Activated naive CD8-positive, alpha-beta T cell treated with anti-CD3 and anti-CD28 coated beads, Interleukin-2, amount 50 U/mL, for 16 hours (primary cell): ENCODE measurements at places on chromosomes 16 and 17.

- DNase-seq: no peak
Observed at GRCh38 chr16:86835982-86836381, 257.6 kb downstream of the FOXL1 start.

- DNase-seq: no peak
Observed at GRCh38 chr16:58306327-58306726, 11.5 kb upstream of the PRSS54 start.

GRCh38 chr16:48824271-48824670 lies 214.3 kb upstream of the N4BP1 start:
- DNase-seq: no peak

DNA sequence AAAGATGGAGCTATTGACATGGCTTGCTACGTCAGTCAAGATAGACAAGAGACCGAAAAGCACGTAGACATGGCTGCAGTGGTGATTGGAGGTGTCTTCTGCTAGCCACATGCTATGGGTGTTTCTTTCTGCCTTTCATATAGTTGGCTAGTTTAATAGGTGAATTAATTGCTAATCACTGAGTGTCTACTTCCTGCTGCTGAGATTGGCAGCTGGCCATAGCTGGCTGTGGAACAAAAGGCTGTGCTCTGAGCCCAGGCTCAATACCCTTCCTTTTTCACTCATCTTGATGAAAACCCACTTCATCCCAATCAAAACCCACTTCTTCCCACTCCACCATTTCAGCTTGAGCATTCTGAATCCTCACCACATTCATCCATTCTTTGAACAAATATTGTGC lies 221.4 kb upstream of the MAF start:
- DNase-seq: no peak

DNA sequence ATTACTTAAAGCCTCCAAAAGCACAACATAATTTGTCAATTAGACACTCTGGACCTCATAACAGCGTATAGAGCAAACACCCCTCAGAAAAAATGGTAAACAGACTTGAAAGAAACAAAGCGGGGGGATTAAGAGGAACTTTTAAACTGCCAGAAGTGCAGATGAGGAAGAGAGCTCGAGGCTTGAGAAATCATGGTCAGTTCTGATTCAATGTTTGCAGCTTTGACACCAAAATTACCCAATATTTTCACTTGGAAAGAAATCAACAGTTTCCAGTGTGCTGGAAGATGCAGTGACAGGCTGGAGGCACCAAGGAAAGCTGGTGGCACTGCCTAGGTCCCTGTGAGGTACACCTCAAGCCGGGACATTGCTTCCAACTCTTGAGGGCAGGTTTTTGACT lies 180.9 kb upstream of the TOX3 start:
- DNase-seq: no peak

GRCh38 chr16:56801762-56802161 lies 63.2 kb upstream of the SLC12A3 start:
- DNase-seq: no peak

GRCh38 chr17:79991140-79991923 lies 44.3 kb downstream of the TBC1D16 start:
- peak; percentile 57 for DNase-seq

- no peak for DNase-seq
Observed at GRCh38 chr17:36529121-36529520, 5.5 kb downstream of the MYO19 start.

- no peak for DNase-seq
Observed at GRCh38 chr17:78314683-78315354, 45.1 kb downstream of the SOCS3 start.

GRCh38 chr16:88508868-88509748 lies 56.0 kb downstream of the ZFPM1 start:
- no peak for DNase-seq

DNA sequence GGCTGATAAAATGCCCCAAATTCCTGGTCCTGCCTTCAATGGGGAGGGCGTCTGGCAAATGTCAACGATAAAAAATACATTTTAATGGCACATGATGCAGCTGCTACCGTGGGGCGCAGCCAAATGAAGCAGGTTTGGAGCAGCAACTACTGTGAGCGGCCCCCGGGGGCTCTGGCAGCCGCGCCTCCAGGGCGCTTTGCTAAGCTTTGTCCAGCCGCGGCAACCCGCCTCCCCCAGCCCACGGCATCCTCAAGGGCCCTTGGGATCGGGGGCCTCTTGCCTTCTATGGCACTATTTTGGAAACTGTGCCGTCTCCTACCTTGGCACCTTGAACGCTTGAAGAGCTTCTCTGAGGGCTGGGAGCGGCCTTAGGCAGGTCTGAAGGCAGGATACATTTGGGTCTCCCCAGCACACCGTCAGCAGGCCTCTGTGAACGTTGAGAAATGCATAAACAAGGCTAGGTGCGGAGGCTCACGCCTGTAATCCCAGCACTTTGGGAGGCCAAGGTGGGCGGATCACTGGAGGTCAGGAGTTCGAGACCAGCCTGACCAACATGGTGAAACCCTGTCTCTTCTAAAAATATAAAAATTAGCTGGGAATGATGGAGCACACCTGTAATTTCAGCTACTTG lies 25.1 kb downstream of the TBX4 start:
- no peak for DNase-seq

GRCh38 chr17:62822080-62822904 lies 14.2 kb upstream of the MARCHF10 start:
- DNase-seq: no peak

GRCh38 chr17:5785867-5786509 lies 201.7 kb upstream of the NLRP1 start:
- DNase-seq: no peak

- no peak for DNase-seq
Observed at GRCh38 chr16:24737916-24738594, 8.6 kb downstream of the TNRC6A start.

- no peak for DNase-seq
Observed at GRCh38 chr17:61770043-61770442, 93.3 kb downstream of the BRIP1 start.

GRCh38 chr16:29662729-29663015 lies 375 bp upstream of the SPN start:
- no peak for DNase-seq

DNA sequence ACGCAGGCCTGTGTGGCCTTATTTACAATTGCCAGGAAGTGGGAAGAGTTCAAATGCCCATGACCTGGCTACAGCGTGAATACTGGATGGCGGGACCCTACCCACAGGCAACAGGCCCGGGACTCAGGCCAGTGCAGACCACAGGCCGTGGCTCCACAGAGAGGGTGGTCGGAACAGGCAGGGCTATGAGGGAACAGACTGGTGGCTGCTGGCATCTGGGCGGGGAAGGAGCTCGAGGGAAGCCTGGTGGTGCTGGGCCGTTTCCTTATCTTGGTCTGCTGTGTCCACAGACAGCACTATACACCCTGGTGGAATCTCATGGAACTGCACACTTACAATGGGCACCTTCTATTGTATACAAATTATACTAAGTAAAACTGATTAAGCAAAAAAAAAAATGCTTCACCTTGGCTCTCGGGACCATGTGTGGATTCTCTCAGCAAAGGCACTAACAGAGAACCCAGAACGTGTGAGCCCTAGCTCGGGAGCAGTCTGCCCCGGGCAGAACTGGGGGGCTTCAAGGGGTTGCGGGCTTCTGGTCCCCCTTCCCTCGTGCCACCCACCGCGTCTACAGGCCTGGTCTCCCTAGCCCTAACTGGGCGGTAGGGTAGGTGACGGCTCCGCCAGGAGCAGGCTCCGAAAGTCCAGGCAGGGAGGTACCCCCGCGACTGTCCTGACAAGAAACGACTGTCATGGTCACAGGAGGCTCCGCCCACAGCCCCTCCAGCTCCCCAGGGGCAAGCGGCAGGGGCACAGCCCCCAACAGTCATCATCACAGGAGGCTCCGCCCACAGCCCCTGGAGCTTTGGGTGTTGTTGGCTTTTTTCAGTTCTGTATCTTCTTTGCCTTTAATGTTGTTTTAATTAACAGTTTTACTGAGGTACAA lies 21.8 kb downstream of the CEP131 start:
- no peak for DNase-seq

DNA sequence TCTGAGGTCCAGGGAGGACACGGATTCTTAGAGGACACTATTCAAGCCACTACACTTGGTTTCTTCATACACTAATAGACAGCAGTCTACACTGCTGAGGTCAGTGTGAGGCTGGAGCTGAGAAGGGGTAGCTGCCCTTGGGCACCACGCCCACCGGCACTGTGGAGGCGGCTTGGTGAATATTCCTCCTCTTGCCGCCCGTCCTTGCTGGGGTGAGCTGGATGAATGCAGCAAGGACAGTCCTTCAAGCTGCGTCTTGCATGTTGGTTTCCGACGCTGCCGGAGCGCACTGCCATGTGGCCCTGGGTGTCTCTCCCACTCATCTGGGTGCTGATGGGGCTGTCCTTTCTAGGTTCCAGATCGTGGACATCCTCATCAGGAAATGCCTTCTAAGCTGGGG lies 2.6 kb downstream of the ZNF205 start:
- no peak for DNase-seq

GRCh38 chr16:27273670-27274423 lies 5.3 kb upstream of the NSMCE1 start:
- DNase-seq: no peak

GRCh38 chr16:53910990-53911389 lies 207.0 kb downstream of the FTO start:
- DNase-seq: no peak

- DNase-seq: no peak
Observed at GRCh38 chr16:57726433-57726947, 9.1 kb upstream of the KATNB1 start.

GRCh38 chr17:76726776-76727718 lies at the start of gene METTL23:
TSS of gene METTL23 (plus strand) at chr17:76726839. CDS start at chr17:76729711, 2,872 bp downstream.
- peak; percentile 49 for DNase-seq

DNA sequence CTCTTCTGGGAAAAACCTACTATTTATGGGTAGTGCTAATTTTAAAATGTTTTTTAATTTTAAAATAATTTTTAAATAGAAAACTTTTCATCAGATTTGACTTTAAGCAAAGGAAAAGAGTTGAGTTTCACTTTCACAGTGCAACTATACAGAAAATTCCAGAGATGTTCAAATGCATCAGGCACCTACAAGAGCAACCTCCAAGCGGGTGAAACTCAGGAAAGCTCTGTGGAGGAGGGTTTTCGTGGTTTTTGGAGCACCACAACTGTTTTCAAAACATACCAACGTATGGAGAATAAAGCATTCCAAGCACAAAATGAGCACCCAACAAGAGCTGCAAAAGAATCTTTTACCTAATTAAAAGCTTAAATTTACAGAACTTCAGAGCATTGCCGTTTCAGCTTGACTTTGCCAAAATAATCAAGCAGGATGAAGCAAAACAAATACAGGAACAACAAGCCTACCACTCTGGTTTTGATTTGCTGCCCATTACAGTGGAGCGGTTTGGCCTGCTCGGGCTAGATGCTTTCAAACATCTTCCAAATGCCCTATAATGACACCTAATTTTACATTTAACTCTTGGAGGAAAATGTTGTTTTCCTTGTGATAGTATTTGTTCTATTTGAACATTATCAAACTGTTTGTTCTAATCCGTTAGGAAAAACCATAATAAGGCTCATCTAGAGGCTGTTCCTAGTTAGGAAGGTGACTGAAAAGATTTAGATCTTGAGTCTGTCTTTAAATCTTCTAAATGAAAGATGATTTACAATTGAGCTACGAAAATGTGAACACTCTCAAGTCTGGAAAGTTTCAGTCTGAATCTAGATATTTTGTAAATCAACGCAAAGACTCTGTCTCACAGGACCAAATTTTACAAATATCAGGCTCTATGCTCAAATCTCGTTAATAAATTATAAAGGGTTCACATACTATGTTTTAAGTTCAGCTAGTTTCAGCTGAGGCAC lies 34.5 kb downstream of the NACA2 start:
- no peak for DNase-seq

- no peak for DNase-seq
Observed at GRCh38 chr16:35146723-35147458, 1687.5 kb downstream of the TP53TG3F start.

DNA sequence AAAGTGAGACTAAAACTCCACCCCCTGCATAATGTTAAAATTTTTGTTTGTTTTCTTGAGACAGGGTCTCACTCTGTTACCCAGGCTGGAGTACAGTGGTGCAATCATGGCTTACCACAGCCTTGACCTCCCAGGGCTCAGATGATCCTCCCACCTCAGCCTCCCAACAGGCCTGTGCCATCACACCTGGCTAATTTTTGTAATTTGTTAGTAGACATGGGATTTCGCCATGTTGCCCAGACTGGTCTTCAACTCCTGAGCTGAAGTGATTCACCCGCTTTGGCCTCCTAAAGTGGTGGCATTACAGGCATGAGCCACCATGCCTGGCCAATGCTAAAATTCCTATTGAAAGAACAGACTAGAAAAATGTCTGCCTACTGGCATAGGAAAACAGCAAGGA lies 103.8 kb downstream of the TRIM37 start:
- DNase-seq: no peak

GRCh38 chr17:79627766-79628690 lies 17.2 kb upstream of the RBFOX3 start:
- no peak for DNase-seq

DNA sequence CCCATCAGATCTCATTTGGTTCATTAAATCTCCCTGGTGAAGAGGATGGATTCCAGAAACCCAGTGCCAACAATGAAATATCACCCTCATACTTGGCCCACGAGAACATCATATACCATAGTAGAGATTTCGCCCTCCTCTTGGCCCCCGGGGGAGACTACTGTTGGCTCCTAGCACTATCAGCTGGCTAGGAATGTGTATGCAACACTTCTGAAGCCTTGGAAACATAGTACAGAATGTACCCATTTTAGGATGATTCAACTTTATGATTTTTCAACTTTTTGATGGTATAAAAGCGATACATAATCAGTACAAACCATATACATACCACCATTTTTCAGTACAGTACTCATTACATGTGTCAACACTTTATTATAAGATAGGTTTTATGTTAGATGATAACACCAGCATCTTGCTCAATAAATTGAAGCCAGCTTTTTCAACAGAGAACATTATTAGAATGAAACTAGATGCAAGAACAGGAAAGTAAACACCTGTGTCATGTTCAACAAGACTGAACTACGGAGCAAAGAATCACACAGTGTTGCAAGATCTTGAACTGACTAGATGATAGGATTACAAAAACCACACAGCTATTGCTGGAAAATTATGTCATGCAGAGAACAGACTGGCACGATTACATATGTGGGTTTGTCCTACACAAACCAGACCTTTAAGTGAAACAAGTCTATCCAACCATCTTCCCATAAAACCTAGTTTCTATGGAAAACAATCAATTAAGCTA lies 17.2 kb downstream of the RSL1D1 start:
- no peak for DNase-seq

- no peak for DNase-seq
Observed at GRCh38 chr17:1793447-1793806, 31.6 kb downstream of the SERPINF1 start.

GRCh38 chr16:73572135-73572828 lies 524.4 kb upstream of the ZFHX3 start:
- DNase-seq: no peak

- no peak for DNase-seq
Observed at GRCh38 chr17:28675490-28675889, 13.5 kb downstream of the SUPT6H start.

GRCh38 chr16:2194852-2195321 lies 1.5 kb downstream of the CASKIN1 start:
- DNase-seq: no peak
